Stimulated activated effector memory CD8-positive, alpha-beta T cell treated with anti-CD3 and anti-CD28 coated beads, Interleukin-12 subunit alpha, Interleukin-12 subunit beta, amount 100 ng/mL, for 72 hours (primary cell): ENCODE measurements at places on chromosomes 7 and 10.

GRCh38 chr7:39510864-39511354, 55.3 kb upstream of the YAE1 start:
- no peak for DNase-seq

GRCh38 chr10:3282674-3283017, 110.1 kb upstream of the PITRM1 start:
- no peak for DNase-seq

DNA sequence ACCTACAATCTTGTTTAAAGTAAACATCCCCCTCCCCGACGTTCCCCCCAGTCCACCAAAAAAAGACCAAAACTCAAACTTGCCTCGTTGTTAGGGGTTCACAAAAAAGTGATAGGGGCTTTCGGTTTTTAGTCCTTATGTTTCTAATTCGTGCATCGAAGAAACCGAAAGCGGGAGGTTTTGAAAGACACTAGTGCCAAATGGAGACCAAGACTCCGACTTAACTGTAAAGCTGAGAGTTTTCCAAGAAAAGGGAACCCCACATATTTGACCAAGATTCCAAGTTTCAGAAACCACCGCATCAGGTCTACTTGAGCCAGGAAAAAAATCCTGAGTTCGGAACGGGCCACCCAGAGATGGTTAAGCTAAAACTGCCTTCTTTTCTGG, 534 bp downstream of the PSMA2 start:
- no peak for DNase-seq

GRCh38 chr10:27744802-27745731, 552 bp downstream of the MKX start:
- peak; percentile 58 for DNase-seq

DNA sequence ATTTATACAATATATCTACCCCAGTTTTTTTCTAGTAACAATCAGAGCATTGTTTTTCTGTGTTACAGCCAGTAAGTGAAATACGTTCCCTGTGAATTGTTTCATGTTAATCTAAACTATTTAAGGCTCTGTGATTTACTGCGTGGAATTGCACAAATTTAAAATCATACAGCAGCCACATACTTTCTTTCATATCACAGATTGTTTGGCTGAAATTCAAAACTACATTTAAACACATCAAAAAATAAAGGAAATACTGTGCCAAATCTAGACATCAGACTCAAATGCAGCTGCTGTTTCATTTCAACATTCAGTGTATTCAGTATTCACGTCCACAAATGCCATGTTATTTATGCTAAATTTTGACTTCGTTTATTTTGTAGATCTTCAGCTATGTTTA, 242.6 kb upstream of the HGF start:
- DNase-seq = no peak

- DNase-seq = no peak
Measured at GRCh38 chr7:26187380-26188205, 13.0 kb downstream of the HNRNPA2B1 start.

- DNase-seq = no peak
Measured at GRCh38 chr10:130746311-130746710, 565.2 kb downstream of the TCERG1L start.

DNA sequence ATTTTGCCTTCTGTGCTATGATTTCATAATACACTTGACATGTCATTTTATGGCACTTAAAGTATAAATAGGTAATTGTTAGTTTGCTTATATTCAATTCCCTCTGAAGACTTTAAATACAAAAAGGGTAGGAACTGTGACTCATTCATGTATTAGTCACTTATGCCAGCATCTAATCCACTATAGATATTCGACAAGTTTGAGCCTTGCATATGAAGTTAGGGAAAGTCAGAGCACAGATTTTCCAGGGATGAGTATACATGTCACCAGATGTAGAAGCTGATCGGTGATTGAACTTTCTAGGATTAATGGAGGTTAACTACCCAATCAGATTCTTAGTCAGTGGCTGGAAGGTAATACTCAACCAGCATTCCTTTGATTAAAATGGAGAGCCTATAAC, 1321.5 kb downstream of the XPNPEP1 start:
- no peak for DNase-seq

DNA sequence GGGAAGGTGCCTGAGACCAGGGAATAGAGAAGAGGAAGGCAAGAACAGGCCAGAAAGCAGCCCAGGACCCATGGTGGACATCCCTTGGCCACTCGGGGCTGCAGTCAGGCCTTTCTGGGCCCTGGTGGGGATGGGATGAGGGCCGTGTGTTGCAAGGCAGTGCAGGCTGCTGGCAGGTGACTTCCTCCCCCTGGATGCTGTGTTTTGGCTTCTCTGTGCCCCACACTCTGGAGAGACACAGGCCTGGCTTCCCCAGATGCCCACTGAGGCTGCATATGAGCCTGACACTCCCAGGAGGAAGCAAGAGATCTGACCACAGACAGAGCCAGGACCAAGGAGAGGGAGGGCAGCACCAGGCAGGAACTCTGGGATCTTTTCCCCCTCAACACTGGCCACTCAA, 39.9 kb downstream of the ANXA8 start:
- no peak for DNase-seq

DNA sequence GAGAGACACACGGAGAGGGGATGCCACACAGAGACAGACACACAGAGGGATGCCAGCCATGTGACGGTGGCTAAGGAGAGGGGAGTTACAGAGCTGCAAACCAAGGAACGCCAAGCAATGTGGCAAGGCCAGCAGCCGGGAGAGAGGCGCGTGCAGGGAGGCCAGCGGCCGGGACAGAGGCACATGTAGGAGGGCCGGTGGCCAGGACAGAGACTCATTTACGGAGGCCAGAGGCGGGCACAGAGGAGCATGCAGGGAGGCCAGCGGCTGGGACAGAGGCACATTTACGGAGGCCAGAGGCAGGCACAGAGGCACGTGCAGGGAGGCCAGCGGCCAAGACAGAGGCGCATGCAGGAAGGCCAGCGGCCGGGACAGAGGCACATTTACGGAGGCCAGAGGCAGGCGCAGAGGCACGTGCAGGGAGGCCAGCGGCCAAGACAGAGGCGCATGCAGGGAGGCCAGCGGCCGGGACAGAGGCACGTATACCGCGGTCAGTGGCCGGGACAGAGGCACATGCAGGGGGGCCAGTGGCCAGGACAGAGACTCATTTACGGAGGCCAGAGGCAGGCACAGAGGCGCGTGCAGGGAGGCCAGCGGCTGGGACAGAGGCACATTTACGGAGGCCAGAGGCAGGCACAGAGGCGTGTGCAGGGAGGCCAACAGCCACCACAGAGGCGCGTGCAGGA, 40.4 kb downstream of the INSIG1 start:
- DNase-seq = no peak

GRCh38 chr10:100114976-100115770, 33.5 kb upstream of the CPN1 start:
- no peak for DNase-seq

DNA sequence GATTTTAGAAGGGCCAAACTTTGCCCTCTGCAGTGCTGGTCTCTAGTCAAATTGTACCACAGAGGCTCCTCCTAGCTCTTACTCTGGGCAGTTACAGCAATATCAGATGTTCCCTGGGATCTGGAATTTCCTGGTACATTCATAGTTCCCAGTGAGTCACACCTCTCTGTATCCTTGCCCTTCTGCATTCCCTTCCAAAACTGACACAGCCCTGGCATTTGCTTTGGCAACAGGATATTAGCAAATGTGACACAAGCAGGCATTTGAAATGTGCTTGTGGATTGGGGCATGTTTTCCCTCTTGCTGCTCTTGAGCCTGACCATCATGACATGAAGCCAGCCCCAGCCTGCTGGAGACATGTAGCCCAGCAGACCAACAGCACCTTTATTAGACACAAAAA, 284.7 kb upstream of the AKR1E2 start:
- DNase-seq = no peak

- DNase-seq = no peak
Measured at GRCh38 chr7:46515844-46516590, 594.9 kb upstream of the IGFBP3 start.

DNA sequence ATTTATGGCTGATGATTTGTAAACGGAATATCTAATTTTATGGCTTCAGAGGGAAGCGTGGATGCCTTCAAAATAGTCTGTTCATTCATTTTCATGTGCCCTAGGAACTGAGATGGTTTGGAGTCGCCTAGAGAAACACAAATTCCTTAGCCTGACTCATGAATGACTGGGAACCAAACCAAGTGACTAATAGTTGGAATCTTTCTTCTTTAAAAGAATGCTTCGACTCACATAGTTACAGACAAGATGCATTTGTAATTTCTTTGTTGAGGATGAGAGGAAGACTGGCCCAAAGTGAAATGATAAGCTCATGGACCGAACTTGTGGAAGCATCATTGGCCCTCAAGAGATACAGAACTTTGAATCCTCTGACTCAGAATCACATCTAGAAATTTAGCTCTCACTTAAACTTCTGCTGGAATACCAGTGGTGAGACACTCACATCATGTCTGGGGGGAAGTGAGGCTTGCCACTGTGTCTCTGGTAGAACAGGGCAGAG, 1107.2 kb downstream of the NRG3 start:
- DNase-seq = no peak

GRCh38 chr10:75655791-75656451, 224.5 kb downstream of the LRMDA start:
- no peak for DNase-seq

- no peak for DNase-seq
Measured at GRCh38 chr7:94913391-94913790, 6.0 kb downstream of the PPP1R9A start.

GRCh38 chr10:23015021-23015707, 80.2 kb upstream of the MSRB2 start:
- no peak for DNase-seq

GRCh38 chr7:133207687-133208086, 45.2 kb upstream of the EXOC4 start:
- no peak for DNase-seq

GRCh38 chr7:80609751-80610150, 28.7 kb upstream of the CD36 start:
- DNase-seq = no peak

- DNase-seq = no peak
Measured at GRCh38 chr10:77498210-77498609, 139.4 kb downstream of the KCNMA1 start.

GRCh38 chr7:77989981-77990566, 191.5 kb downstream of the PHTF2 start:
- no peak for DNase-seq

GRCh38 chr10:2979306-2979705, 88.0 kb upstream of the PFKP start:
- DNase-seq = no peak

DNA sequence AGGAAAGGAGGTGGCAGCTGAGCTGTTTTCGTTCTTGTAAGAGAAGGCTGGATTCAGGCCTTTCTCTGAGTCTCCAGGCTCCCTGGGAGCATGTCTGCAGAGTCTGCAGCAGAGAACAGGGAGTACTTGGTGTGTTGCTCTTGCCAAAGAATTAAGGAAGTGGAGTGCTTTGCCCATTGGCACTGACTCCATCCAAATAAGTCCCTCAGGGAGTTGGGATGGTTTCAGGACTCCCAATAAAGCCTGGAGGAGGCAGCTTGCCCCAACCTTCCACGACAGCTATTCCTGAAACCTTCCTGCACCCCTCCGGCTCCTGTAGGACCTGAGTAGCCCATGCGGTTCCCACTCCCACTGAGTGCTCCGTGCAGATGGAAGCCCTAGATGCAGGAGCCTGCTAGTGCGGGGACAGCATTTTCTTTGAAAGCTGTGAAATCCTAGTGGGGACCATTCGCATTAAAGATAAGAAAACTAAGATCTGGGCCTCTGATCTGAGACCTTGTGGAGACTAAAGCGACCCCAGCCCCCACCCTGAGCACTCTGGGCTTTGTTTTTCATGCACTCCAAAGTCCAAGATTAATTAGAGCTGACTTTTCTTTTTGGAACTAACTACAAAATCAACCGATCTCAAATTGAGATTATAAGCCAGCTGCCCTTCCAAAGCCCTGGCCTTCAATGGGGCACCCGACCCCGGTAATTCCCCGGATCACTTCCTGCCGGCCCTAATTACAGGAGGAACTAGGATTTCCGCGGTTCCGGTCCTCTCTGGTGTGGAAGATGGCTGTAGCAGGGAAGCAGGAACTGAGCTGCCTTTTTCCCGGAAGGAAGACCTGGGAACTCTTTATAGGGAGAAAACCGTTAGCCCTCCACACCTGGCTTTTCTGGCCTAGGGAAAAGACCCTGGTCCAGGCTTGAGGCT, 110.2 kb downstream of the COL13A1 start:
- no peak for DNase-seq

DNA sequence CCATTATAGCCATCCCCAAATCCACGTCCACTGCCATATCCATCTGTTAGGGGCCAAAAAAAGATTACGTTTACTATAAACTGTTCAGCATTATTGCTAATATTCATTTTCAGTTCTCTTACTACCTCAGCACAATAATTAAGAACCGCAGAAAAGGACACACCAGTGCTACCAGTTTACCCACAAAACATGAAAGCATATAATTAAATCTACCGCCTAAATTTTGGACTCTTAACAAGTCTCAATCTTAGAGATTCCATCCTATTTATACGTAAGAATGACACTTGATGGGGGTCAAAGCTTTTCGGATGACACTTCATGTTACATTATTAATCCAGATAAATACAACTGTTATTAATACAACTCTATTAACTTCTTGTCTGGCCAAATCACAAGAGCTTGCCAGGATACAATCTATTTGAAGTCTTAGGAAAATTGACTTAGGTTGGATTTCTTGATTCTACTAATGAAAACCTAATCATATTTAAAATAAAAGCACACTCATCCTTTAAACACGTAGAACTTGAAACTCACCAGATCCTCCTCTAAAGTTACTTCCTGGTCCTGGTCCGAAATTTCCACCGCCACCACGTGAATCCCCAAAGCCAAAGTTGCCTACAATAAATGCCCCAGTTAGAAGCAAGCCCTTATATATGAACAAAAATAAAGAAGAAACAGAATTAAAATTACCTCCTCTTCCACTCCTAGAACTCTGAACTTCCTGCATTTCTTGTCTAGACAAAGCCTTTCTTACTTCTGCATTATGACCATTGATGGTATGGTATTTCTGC, 4.5 kb downstream of the HNRNPA2B1 start:
- peak; percentile 45 for DNase-seq

GRCh38 chr7:94666879-94667587, 11.1 kb upstream of the SGCE start:
- no peak for DNase-seq

DNA sequence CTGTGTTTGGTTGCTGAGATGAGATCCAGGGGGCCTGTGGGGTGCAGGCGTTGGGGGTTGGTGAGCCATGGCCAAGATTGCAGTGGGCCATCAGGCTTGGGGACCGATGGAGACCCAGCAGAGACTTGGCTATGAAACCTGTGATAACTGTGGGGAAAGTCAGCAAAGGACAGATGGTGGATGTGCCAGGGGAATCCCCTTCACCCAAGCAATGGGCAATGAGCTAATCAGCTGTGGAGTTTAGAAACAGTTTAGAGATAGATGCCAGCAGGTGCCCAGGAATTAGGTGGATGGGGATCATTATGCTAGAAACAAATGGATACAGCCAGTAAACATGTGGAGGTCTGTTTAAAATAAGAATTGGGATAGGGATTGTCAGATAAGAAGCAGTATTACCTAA, 151.4 kb upstream of the FERD3L start:
- DNase-seq = no peak

DNA sequence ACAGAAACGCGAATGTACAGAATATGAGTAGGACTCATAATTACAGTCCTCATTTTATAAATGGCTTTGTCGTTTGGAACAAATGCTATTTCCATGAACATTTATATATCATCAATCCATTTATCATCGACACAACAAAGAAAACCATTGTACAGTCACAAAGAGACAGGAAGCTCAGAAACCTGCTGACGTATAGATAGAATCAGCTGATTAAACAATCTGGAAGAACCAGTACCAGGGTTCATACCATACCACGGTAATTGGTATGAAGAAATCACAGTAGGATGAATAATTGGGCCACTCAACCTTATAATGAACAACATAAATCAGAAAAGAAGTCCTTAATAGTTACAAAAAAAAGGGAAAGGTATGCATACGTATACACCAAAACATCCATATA, 295.0 kb downstream of the PARD3 start:
- no peak for DNase-seq
